ENCODE measurements at places on chromosomes 2 and 18.
A peak's percentile ranks its signal among the peaks of the same experiment; 100 is the strongest.

DNA sequence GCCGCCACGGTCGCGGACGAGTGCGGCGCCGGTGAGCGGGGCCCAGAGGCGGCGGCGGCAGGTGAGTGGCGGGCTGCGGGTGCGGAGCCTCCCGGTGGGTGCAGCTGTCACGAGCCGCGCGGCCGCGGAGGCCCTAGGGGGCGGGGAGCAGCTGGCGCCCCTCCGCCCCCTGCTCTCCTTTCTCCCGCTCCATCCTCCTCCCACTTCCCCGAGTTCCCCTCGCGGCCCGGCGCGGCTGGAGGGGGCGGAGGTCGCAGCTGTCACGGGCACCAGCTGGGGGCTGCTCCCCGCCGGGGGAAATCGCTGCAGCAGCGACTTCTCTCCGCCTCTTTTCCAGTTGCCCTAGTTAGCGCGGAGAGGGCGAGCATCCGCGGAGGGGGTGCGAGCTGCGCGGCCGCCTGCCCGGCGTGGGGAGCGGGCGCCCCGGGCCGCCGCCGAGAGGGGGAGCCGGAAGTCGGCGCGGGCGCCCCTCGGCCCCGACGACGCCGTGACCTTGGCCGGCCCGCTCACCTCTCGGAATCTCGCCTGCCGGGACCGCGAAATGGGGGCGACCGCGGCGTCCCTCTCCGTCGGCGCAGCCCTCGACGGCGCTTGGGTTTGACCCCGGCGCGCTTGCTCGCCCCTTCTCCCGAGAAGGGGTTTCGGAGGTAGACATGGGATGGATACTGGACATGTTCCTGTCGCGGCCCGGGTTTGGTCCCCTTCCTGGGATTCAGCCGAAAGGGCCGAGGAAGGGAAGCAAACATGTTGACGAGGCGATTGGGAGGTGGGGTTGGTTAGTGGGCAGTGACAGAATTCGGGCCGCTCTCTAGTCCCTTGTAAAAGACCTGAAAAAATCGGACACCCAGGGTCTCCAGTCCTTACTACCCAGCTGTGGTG lies 727 bp downstream of the NCOA1 start:
- no peak for DNase-seq

GRCh38 chr18:808086-808485 lies 4.0 kb downstream of the YES1 start:
- DNase-seq = no peak

GRCh38 chr2:73293534-73294171 lies at the start of gene EGR4:
Gene EGR4, minus strand, starts transcription at chr2:73293548. Its CDS starts 231 bp downstream, at chr2:73293317.
- peak; percentile 68 for DNase-seq

GRCh38 chr18:48848641-48849143 lies 102.1 kb downstream of the SMAD7 start:
- DNase-seq = peak; percentile 69

GRCh38 chr2:102635317-102635716 lies 16.0 kb downstream of the SLC9A2 start:
- DNase-seq = no peak

- DNase-seq = no peak
These were observed 195.6 kb upstream of the POU3F3 start for GRCh38 chr2:104658144-104658835.

DNA sequence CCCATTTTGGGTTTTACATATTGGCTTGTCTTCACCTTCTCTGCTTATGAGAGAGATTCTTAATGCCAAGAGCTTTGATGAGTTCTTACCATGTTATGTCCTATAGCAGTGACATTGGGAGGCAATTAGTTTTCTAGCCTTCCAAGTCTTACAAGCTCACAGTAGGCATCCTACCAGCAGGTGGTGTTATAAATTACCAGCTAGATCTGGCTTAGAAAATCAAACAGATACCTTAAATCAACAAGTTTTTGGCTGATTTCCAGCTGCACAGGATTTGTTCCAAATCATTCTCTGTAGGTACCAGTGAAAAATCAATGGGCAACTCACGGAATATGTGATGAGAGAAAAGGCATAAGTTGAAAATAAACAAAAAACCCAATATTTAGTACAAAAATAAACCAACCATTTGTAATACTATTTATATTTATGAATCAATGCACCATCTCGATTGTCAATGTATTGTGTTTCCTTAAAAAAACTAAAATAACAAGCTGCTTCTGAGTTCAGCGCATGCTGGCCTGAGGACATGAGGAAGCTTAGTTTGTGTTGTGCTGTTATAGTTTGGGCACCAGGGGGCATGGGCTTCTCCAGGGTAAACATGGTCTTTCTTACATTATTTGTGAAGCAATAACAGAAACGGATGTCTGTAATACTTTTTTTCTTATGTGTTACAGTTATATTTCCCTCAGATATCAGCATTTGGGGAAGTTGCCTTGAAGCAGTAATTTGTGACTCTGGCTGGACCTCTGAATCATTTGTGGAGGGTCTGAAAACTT lies 34.1 kb upstream of the NXPH2 start:
- DNase-seq = no peak

DNA sequence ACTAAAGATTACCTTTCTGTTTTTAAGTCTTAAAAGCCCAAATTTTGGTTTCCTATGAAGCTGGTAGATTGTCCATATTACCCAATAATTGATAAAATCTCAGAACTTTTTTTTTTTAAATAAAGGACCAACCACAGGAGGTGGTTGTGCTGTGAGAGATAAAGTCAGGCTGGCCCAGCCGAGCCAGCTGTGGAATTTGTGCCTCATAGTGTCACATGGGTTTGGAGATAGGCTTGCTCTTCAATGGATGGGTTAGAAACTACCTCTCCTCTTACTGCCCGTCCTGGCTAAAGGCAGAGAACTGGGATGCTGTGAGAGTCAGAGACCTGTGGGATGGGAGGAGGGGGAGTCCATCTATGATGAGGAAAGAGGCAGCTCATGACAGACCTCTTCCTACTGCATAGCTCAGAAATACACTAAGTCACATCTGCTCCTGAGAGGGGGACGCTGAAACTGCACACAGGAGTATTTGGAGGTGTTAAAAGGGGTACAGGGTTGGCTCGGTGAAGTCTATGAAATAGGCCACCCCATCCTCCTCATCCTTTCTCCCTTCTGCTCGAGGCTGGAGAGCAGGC lies 99.7 kb upstream of the MGAT4A start:
- no peak for DNase-seq

DNA sequence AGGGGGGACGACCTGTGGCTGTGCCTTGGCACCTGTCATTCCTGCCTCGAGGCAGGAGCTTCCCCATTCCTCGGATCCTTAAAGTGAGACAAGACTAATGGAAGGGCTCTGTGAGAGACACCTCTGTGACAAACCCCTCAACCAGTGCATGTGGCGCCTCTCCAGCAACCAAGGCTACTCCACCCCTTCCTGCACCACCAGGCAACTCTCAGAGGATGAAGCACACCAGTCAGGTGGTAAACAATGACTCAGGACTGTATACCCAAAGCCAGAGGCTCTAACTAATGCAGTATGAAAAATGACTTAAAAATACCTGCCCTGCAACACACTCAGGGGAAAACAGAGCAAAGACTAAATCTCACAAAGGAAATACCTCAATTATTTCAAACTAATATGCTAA lies 136.9 kb downstream of the UXS1 start:
- no peak for DNase-seq
